ENCODE measurements at places on chromosomes 7 and 10. TPM values are rescaled to one million over a fixed set of nuclear protein-coding genes. Genes with fewer than 3 reads are reported as not detected.

DNA sequence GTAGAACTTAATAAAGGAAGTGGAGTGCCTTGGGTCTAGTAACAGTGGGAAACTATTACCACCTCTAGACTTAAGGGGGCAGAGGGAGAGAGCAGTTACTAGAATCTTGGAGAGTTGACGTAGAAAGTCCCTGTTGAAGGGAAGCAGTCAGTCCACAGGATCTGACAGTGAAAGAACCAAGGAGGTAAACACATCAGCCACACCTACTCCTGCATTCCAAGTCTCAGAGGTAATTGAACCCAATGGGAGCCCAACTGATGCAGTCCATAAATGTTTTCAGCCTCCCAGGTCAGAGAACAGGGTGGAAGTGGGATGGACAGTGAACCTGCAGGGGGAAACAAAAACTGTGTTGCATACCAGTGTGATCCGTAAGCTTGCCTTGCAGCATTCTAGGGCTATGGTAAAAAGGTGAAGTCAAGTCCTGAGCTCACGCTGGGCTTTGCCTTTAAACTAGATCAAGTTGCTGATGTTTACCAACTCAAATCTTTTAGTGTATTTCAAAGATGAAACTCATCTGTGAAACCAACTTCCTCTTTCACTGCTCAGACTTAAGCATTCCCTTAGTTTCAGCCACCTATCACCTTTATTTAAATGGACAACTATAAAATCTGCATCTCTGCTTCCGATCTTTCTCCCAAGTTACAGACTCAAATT lies 57.2 kb downstream of the SLC16A12 start:
- no peak for DNase-seq

- DNase-seq, result no peak
Measured at GRCh38 chr7:127880454-127880853, 150.8 kb downstream of the LRRC4 start.

- peak; percentile 45 for DNase-seq
Measured at GRCh38 chr7:2403718-2404648, 572 bp downstream of the CHST12 start.

The MCM10 gene
- total RNA-seq, result 0.54 TPM

DNA sequence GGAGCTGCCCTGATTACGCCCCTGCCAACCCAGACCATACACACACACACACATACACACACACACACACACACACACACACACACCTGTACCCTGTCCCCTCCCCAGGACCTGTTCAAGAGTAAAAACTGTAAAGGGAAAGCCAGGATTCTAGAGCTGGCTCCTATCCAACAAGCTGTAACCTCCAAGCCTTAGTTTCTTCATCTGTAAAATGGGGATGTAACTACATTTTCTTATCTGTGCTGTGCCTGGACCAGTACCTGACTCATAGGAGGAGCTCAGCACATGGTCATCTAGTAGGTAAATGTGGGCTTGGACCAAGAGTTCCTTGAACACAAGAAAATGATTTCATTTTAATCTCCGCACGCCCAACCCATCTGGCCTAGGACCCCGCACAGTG lies 128.8 kb downstream of the ZMIZ1 start:
- no peak for DNase-seq

DNA sequence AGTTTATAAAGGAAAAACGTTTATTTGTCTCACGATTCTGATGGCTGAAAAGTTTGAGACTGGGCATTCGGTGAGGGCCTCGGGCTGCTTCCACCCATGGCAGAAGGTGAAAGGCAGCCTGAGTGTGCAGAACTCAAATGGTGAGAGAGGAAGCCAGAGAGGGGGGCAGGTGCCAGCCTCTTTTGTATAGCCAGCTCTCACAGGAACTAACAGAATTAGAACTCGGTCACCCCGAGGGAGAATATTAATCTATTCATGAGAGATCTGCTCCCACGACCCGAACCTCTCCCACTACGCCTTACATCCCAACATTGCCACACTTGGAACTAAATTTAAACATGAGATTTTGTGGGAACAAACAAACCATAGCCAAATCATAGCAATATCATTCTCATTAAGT lies 112.6 kb downstream of the ZPBP start:
- no peak for DNase-seq

DNA sequence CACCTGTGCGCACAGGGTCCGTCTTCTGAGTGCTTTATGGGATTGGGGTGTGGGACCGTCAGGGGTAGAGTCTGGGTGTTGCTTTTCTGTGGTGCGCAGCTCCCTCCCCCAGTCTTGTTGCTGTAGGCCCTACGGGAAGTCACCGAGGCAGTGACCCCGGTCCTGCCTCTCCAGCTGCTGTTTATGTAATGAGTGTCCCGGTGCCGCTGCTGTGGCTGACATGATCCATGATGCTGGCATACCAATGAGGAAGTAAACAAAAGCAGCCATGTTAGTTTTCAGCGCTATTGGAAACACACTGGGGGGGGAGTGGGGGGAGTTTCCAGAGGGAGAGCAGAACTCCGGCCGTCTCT lies 1.1 kb downstream of the TRIM8 start:
- DNase-seq, result peak; percentile 79

GRCh38 chr10:102352066-102352715 lies 43.3 kb upstream of the NFKB2 start:
- peak; percentile 36 for DNase-seq

DNA sequence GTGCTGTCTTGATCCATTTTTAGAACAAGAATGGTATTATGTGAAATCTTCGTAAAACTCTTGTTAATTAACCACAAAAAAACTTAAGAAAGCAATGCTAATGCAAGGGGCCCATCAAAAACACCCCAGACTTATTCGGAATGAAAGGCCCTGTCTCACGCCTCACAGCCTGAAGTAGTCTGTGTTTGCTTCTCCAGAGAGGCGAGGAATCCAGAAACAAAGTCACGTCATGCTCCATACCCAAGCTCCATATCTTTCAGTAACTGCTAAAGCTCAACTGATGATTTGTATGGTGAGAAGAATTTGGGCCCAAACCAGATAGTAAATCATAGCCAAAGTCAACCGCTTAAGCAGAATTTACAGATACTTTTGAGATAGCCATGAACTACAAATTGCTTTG lies 155.4 kb downstream of the ATE1 start:
- DNase-seq, result no peak

The NME8 gene
- not detected for total RNA-seq

DNA sequence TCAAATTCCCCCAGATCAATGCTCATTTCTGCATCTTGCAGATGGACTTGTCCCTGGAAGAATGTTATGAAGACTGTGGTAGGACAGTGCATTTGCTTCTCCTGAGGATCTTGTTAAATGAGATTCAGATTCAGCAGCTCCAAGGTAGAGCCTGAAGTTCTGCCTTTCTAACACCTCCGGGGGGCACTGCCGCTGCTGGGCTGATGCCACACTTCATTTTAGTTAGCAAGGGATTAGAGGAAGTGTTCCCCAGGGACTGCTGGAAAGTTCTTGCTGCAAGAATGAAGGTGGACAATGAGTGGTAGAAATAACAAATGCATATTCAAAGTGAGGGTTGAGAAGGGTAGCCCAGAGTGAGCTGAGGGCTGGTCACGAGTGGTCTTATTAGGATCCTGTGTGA lies 434.3 kb upstream of the AKR1E2 start:
- DNase-seq, result no peak

The NEURL1 gene
- 1.1 TPM for total RNA-seq

The GPER1 gene
- total RNA-seq, result 12.5 TPM

The PRLHR gene
- total RNA-seq, result not detected

DNA sequence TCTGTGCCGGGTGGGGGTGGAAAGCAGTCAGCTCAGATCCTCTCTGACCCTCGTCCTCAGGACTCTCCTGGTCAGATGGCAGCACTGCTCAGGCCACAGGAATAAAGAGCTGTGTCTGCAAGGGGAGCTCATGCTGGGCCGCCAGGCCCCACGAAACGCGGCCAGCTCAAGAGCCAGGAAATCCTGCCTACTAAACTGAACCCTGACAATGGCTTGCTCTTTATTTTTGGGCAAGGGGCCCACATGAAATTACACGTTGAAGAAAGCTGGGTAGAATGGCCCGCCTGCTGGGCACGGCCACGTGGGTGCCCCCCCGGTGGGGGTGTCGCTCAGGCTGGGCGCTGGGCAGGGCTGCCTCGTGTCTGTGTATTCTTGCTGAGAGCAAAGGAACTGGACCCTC lies 103.0 kb downstream of the ITIH5 start:
- no peak for DNase-seq

The TMEM120A gene
- 32.4 TPM for total RNA-seq

DNA sequence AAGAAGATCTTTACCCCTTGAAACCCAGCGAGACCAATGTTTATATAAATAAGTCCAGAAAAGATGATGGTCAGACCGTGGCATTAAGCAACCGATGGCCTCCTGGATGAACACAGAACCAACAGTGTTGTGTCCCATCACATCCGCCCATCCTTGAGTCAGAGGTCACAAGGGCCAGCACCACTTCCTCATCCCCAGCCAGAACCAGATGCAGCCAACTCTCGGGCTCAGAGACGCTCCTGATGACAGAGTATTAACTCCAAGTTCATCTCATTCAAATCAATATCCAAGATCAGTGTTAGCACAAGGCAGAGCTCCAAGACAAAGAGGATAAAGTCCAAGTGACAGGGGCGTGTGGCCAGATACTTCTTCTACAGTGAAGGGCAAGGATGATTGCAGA lies 63.5 kb downstream of the FAM53B start:
- DNase-seq, result no peak

- no peak for DNase-seq
Measured at GRCh38 chr7:88132725-88133124, 87.1 kb downstream of the SRI start.

The VWC2 gene
- total RNA-seq, result not detected

DNA sequence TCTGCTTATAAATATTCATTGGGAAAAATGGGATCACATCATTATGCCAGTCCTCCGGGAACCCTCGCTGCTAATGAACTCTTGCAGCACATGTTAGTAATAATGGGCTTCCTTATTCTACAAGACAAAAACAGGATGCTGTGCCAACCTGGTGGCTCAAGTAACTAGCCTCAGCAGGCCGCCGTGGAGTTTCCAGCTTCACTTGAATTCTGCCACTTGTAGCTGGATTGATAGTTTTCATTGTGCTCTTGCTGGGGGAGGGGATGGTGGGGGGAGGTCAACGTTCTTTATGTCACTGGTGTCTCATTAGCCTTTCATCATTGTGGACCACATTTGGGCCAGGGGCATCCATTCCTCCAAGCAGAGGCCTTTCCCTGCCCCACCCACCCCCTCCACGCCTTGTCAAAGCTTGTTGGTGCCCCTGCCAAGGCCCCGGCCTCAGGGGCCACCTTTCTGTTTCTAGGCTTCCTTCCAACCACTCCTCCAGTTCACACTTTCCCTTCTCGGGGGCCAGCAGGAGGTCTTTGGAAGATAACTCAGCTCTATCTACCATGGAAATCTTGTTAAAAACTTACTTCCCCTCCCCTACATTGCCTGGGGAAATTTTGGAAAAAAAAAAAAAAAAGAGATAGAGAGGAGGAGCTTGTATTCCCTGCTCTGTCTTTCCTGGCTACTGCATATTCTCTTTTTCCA lies 153.9 kb downstream of the BMPER start:
- no peak for DNase-seq

The ABCC2 gene
- total RNA-seq, result 1.0 TPM

DNA sequence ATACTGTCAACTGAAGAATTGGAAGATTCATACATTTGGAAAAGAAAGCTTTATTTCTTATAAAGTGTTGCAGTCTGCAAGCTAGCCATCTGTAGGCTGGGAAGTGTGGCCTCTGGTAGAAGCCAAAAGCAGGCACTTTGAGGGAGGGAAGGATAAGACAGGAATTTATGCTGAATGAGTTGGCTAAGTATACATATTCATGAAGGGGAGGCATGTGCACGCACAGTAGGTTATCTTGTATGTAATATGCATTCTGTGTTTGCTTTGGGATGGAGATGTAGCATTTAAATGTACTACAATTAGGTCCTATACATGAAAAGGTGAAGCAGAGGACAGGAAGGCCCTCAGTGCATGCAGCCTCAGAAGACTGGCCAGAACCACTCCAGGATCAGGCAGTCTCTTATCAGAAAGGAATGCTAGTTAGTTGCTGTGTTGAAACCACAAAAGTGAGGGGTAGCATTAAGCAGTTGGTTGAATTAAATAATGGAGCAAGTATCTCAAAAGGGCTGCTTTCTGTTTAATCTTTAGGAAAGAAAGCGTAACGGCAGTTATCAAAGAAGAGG lies 40.9 kb downstream of the MYO3A start:
- DNase-seq, result no peak

GRCh38 chr7:67105377-67105776 lies 108.7 kb downstream of the TYW1 start:
- no peak for DNase-seq

DNA sequence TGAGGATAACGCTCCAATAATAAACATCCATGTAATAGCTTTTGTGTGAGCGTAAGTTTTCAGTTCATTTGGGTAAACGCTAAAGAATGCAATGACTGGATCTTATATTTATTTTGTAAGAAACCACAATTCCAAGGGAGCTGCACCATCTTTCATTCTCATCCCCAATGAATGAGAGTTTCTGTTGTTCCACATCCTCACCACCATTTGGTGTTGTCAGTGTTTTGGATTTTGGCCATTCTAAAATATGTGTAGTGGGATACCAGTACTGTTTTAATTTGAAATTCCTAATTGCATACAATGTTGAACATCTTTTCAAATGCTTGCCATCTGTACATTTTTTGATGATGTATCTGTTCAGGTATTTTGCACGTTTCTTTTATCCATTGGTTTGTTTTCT lies 50.9 kb upstream of the SEMA3D start:
- no peak for DNase-seq

The ITGA8 gene
- 14.8 TPM for total RNA-seq

- DNase-seq, result no peak
Measured at GRCh38 chr10:6200440-6200733, 2.3 kb upstream of the PFKFB3 start.

DNA sequence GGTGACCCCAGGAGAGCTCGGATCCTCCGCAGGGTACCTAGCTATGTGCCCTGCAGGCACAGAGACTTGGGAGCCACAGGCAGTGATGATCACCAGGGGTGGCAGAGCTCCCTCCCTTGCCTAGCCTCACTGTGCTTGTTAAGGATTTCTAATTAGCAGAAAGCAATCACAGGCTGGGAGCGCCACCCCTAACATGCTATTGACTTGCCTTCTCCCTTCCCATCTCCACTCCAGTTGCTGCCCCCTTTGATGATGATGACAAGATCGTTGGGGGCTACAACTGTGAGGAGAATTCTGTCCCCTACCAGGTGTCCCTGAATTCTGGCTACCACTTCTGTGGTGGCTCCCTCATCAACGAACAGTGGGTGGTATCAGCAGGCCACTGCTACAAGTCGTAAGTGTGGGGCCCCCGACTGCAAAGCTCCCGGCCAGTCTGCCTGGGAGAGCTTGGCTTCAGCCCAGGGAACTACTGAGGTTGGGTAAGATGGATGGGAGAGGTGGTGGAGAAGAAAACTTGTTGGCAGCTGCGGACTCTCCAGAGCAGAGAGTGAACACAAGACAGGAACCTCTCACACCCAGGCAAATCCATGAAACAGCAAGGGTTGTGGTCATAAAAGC lies 1.2 kb downstream of the PRSS1 start:
- peak; percentile 16 for DNase-seq

- DNase-seq, result no peak
Measured at GRCh38 chr10:121610798-121611323, 12.6 kb upstream of the FGFR2 start.

GRCh38 chr7:48363174-48363573 lies 191.9 kb downstream of the ABCA13 start:
- no peak for DNase-seq
